Neural crest cell (in vitro differentiated cells): ENCODE measurements at places on chromosomes 5 and 9.

GRCh38 chr5:131475541-131475941 is 159.5 kb downstream of the RAPGEF6 start:
- DNase-seq = no peak

DNA sequence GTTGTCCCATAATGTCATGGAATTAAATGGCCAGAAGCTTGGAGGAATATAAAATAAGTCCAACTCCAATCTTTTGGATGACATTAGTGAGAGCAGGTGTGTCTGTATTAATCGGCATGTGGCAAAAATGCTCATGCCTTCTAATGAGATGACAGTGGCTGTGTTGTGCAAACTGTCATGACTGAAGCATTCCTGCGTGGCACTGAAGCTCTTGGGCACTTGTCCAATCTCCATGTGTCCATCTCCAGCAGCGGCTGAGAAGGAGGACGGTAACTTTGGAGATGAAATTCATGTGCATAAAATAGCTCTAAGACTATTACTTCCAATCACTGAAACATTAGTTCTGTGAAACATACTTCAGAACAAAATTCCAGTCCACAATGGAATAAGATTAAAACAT is 697.5 kb upstream of the GRAMD2B start:
- no peak for DNase-seq

DNA sequence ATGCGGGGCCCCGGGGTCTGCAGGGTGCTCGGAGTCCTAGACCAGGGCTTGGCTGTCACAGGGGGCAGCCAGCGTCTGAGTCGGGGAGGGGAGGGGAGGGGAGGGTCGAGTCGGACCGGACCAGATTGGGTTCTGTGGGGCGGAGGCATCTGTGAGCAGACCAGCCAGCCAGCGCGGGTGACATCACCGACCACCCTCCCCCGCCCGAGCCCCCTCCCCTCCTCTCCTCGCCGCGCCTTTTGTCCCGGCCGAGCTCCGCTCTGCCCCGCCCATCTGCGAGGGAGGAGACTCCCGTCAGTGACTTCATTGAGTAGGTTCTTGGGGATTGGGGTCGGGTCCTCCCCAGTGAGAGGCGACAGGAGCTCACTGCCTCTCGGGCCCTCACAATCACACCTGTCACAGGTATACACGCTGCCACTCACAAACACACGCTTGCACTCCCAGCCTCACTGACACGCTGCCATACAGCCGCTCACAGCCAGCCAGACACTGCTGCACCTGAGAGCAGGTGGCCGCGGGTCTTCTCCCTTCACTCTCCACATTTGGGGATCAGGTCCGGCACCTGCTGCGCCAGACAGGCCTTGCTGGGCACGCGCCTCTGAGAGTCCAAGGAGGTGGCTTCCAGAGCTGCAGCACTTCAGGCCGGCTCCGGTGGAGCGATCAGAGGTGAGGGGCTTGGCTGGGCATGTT is 546 bp downstream of the DNAJB5 start:
- peak; percentile 64 for DNase-seq

- no peak for DNase-seq
Measured at GRCh38 chr5:122499585-122499984, 187.5 kb downstream of the SNCAIP start.

DNA sequence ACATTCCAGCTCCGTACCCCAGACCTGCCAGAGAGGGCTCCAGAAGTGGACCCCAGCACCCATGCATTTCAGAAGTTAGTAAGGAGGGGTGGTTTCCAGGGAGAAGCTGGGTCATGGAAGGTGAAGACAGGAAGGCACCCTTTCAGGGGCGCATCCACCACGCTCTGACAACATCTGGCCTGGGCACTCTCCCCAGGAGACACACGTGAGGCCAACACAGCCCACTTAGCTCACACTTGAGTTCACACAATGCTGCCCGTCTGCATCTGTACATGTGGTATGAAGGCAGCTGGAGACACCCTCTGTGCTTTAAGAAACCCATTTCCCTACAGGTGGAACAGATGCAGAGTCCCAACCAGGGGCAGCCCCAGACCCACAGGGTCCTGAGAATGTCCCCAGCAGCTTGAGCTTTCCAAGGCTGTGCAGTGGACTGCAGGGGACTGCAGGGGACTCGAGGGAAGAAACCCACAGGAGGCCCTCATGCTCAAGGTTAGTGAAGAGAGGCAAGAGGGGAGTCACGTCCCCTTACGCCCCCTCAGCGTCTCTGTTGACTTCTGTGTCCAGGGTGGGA is 326.8 kb upstream of the IRX1 start:
- DNase-seq = no peak

DNA sequence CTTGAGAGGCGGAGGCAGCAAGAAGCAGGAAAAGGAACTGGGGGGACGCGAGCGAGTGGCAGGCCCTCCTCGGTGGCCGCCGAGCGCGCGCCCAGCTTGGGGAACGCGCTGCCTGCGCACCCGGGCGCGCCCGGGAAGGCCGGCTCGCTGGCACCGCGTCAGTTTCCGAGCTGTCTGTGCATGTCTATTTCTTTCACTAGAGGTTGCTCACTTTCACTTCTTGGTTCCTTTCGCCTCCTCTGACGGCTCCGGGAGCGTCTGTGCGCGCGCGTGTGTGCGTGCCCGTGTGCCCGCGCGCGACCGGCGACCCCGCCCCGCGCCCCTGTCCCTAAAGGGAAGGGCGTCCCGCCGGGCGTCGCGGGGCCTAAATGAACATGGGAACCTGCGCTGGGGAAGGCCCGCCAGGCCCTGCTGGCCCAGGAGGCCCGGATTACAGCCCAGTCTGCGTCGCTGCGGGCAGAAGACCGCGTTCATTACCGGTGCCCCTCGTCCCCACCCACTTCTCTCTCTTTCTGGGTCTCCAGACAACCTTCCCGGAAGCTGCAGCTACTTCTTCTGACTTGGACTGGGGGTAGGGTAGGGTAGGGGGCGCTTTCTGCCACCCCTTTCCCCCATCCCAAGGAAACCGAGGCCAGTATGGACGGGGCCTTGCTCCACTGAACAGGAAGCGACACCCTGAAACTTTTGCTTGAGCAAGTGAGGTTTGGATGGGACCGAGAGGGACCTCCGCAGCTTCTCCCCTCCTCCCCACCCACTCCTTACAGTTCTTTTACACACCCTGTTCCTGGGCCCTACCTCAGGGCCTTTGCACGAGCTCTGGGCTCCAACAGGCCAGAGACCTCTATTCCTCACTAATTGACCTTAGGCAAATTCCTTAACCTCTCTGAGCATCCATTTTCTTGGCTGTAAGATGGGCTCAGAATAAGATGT is 205.8 kb upstream of the IER5L start:
- no peak for DNase-seq

GRCh38 chr9:34519321-34520020 is 3.3 kb downstream of the ENHO start:
- no peak for DNase-seq

DNA sequence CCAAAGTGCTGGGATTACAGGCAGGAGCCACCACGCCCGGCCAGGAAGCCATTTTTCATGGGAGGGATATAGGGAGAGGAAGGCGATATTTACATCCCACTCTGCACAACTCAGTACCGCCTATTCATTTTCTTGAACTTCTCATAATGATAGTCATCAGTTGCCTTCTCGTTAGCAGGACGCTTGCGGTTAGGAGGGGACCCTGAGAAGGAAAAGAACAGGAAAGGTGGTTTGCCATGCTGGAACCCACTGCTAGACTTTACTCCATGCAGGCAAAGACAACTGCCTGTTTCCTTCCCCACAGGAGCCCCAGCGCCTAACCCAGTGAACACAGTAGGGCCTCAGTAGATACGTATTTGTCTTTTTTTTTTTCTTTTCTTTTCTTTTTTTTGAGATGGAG is 4.1 kb upstream of the TOR1A start:
- DNase-seq = no peak

DNA sequence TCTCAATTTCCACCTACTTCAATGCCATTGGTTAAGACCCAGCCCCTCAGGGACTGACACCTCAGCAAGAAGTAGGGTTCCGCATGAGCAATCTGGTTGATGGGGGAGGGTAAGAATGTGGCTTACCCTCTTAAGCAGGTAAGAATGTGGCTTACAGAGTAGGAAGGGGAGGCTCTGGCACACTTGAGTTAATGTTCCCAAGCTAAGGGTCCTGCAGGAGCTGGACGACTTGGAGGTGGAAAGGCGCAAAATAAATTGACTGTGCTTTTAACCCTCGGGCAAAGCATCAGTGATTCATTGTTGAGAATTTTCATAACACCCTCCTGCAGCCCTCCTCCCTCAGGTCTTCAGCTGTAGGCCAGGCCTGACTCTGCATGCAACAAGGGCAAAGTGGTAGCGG is 24.9 kb upstream of the ADRA1B start:
- DNase-seq = no peak

- DNase-seq = no peak
Measured at GRCh38 chr5:94692581-94692980, 74.1 kb downstream of the SLF1 start.

GRCh38 chr9:98583417-98583816 is 125.3 kb downstream of the GABBR2 start:
- no peak for DNase-seq

GRCh38 chr5:130164966-130165365 is 260.7 kb downstream of the CHSY3 start:
- DNase-seq = no peak

DNA sequence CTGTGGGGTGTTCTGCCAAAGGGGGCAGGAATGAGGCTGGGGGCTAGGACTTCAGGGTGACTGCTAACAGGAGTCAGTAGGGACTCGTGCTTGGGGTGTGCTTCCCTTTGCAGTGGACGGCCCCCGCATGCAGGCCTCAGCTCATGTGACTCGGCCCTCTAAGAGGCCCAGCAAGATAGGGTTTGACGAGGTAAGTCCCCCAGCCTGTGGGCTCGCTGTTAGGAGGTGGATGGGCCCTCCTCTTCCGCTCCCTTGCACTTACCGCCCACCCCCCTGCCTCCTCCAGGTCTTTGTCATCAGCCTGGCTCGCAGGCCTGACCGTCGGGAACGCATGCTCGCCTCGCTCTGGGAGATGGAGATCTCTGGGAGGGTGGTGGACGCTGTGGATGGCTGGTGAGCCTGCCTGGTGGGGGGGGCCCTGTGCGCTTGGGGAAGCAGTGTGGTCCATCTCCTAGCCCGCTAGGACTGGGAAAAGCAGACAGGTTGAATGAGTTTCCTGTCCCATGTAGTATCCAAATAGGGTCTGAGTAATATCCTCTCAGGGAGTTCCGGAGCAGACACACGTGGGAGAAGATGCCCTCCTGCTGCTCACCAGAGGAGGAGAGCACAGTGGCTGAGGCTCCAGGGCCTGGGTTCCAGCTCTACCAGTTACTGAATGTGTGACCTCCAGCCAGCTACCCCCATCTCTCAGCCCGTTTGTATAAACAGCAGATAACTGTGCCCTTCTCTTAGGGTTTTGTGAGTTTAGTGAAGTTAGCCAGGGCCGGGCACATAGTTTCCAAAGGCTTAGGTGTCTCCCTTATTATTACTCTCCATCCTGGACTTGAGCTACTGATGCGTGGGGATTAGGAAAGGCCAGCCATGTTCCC is 8.2 kb downstream of the CERCAM start:
- DNase-seq = no peak

DNA sequence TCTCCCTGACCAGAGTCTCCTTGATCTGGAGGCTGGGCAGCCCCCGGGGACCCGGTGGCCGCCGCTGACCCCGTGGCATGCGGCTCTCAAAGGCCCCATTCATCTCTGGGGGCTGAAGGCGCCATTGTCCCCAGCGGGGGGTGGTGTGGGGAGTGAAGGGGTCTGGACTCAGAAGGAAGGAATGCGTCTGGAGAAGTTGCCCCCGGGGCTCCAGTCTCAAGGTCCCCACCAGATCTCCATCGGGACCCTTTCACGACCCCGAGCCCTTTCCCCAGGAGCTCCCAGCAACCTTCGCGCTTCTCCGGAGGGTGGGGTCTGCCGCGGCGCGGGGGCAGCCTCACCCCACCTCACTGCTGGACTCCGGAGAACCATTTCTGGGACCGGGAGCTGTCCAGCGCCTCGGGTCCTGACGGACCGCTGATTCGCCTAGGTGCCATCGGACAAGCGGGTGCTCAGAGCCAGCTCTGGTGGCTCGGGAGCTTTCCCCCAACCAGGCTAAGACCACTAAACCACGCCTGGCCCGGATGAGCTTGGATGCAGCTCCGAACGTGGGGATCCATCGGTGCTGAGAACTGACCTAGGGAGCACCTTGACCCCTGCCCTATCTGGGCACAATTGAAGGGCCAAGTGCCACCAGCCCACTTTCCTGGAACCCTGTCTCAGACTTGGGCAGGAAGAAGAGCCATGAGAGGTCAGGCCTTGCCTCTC is 5.1 kb upstream of the PCDH1 start:
- DNase-seq = peak; percentile 79

- no peak for DNase-seq
Measured at GRCh38 chr5:135233477-135233876, 165.6 kb downstream of the MACROH2A1 start.

DNA sequence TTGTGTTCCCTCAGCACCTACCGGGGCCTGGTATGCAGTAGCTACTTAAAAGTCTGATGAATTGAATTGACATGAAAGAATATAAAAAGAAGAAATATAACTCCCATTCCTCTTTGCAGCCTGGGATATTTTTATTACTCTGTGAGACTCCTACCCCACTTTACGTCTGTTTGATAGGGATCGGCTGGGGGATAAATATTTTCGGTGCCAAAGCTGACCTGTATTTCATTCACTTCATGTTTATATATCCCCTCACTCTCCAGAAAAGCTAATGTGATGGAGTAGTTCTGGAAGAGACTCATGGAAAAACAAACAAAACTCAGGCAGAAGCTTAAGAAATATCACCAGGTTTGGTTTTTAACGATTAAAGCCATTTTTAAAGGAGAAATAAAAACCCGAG is 108.2 kb upstream of the TBC1D2 start:
- DNase-seq = no peak

DNA sequence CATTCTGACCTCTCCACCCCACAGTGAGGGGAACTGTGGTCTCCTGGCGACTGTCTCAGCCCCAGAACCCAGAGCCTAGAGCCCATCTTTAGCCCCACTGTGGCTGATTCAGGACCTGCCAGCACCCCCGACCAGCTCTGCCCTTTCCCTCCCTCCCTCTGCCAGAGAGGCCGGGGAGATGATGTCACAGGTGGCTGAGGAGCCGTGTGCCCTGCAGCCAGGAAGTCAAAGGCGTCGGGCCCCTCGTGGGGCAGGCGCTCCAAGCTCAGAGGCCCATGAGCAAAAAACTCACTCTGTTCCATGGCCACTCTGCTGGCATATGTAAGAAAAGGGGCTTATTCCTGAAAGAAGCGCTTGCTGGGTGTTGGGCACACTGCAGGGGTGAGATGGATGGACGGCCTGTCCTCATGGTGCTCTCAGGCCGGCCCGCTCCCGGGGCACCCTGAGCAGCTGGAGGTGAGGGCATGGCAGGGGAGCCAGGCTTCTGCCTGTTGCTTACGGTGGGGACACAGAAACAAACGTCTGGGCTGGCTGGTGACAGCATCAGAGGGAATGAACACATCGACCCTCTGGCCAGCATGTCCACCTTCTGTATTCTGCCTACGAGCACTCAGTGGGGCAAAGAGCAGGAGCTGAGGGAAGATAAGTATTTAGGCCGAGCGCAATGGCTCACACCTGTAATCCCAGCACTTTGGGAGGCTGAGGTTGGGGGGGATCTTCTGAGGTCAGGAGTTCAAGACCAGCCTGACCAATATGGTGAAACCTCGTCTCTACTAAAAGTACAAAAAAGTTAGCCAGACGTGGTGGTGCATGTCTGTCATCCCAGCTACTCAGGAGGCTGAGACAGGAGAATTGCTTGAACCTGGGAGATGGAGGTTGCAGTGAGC is 41.1 kb downstream of the LAMC3 start:
- no peak for DNase-seq

GRCh38 chr5:119458911-119459632 is 6.8 kb downstream of the HSD17B4 start:
- DNase-seq = no peak

GRCh38 chr5:111309384-111309783 is 85.2 kb downstream of the CAMK4 start:
- no peak for DNase-seq
